Ovary (tissue), 10 donors: ENCODE measurements at places on chromosomes 7 and 10. TPM values are rescaled to one million over a fixed set of nuclear protein-coding genes. Genes with fewer than 3 reads are reported as not detected.

C10orf67 gene
- polyA plus RNA-seq, result 0.25 TPM

RADIL gene
- 2.8 TPM for polyA plus RNA-seq

TACC2 gene
- 6.1 TPM for polyA plus RNA-seq

LRRN3 gene
- polyA plus RNA-seq, result 1.1 TPM

FEZF1 gene
- polyA plus RNA-seq, result not detected

CHST3 gene
- polyA plus RNA-seq, result 51.0 TPM

COBL gene
- 2.6 TPM for polyA plus RNA-seq

PDSS1 gene
- polyA plus RNA-seq, result 3.9 TPM

DNA sequence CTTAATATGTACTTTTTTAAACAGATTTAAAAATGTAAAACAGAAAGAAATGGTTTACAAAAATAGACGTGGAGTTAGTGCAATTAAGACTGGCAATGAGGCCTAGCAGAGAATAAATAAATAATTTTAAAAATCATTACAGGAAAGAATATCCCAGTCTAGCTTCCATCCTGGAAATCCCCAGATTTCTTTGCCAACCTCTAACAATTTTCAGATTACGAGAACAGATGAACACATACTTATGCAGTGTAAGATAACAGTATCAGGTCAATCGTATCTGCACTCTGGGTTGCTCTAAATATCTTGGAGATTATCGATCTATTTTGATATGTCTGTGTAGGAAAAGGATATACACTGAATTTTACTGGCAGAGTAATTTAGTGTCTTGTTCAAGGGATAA is 210.5 kb downstream of the SEMA3A start:
- H3K27ac ChIP-seq, result no peak overlapping the region
- no peaks in the 10 kb centered on the region for H3K36me3 ChIP-seq

- H3K4me1 ChIP-seq, result no peaks in the 10 kb centered on the region
- H3K27me3 ChIP-seq, result no peaks in the 10 kb centered on the region
- DNase-seq, result no peak
- H3K27ac ChIP-seq, result no peak overlapping the region
- no peaks in the 10 kb centered on the region for H3K36me3 ChIP-seq
- H3K4me3 ChIP-seq, result no peak overlapping the region
Observed at GRCh38 chr7:106485031-106485551, 175.9 kb downstream of the CCDC71L start.

- H3K4me3 ChIP-seq, result no peak overlapping the region
- no peak overlapping the region for H3K27ac ChIP-seq
- no peak for DNase-seq
- H3K27me3 ChIP-seq, result no peaks in the 10 kb centered on the region
- no peaks in the 10 kb centered on the region for H3K36me3 ChIP-seq
Observed at GRCh38 chr7:15720849-15721471, 34.5 kb upstream of the MEOX2 start.

GRCh38 chr10:130409331-130409730 is 273.1 kb downstream of the GLRX3 start:
- H3K27me3 ChIP-seq, result no peaks in the 10 kb centered on the region
- DNase-seq, result no peak
- no peaks in the 10 kb centered on the region for H3K4me1 ChIP-seq
- no peak overlapping the region for H3K4me3 ChIP-seq

GRCh38 chr10:128473396-128473795 is 347.2 kb upstream of the MKI67 start:
- no peak for DNase-seq
- no peak overlapping the region for H3K4me3 ChIP-seq
- H3K36me3 ChIP-seq, result no peaks in the 10 kb centered on the region
- no peaks in the 10 kb centered on the region for H3K27me3 ChIP-seq
- H3K4me1 ChIP-seq, result no peaks in the 10 kb centered on the region

DNA sequence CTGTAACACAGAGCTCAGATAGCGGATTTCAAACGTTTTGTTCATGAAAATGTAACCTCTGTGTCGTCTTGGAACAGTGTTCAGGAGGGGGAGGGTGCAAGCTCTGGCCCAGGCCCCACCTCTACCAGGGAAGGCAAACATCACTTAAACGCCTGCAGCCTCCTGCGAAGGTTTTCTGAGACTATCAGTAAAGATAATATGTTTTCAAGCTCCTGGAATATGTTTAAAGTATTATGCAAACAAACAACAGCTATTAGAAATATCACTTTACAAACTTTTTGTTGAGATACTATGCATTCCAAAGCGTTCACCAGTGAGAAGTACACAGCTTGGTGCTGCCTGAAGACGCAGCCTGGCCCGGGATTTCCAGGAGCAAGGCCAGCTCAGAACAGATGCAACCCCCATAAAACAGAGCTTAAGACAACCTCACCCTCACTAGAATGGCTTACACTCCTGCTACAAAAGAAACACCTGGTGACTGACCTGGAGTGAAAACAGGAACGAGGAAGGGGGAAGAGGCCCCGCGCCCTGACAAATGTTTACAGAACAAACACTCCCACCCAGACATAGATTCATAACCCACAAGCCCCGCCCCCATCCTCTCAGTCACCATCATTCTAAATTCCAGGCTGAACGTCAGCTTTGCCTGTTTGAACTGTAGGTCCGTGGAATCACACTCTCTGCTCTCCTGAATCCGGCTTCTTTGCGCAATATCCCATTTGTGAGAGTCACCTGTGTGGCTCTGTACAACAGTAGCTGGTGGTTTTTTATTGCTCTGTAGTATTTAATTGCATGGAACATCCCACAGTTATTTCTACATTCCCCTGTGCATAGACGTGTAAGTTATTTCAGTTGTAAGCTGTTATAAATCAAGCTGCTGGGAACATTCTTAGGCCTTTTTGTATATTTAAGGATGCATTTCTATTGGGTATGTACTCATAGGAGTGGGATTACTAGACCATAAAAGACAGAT is 155.0 kb downstream of the PTPRN2 start:
- H3K36me3 ChIP-seq, result no peaks in the 10 kb centered on the region
- no peaks in the 10 kb centered on the region for H3K4me1 ChIP-seq
- no peak overlapping the region for H3K27ac ChIP-seq
- no peaks in the 10 kb centered on the region for H3K27me3 ChIP-seq

DNA sequence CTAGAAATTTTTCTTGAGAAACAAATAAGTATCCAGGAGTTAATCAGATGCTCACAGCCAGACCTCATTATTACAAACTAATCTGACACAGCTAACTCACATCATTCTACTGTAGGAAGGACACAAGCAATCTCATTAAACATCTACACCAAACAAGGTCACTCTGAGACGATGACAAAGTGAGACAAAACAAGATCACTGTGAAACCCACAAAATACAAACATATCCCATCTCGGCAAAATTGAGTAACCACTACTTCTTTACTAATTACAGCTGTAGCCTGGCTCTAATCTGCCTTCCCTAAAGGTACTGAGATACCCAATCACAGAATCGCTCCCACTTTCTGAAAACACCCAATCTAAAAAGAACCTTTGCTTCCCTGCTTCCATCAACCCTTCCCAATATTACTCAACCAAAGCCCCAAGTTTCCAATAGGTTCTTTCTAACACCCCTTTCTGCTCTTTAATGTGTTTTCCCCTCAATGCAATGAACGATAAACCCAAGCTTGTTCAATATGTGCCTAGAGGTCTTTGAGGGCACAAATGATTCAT is 26.9 kb downstream of the CCDC6 start:
- H3K36me3 ChIP-seq, result no peaks in the 10 kb centered on the region
- no peak for DNase-seq
- H3K27ac ChIP-seq, result no peak overlapping the region
- no peak overlapping the region for H3K4me3 ChIP-seq
- peaks cover 4% of the 10 kb centered on the region for H3K4me1 ChIP-seq

GRCh38 chr10:62149621-62150020 is 119.0 kb downstream of the RTKN2 start:
- DNase-seq, result no peak
- H3K4me3 ChIP-seq, result no peak overlapping the region
- H3K27me3 ChIP-seq, result no peaks in the 10 kb centered on the region
- no peaks in the 10 kb centered on the region for H3K36me3 ChIP-seq
- no peaks in the 10 kb centered on the region for H3K4me1 ChIP-seq

- peaks cover 6% of the 10 kb centered on the region for H3K4me1 ChIP-seq
- no peak overlapping the region for H3K27ac ChIP-seq
- H3K4me3 ChIP-seq, result no peak overlapping the region
- H3K27me3 ChIP-seq, result no peaks in the 10 kb centered on the region
- no peaks in the 10 kb centered on the region for H3K36me3 ChIP-seq
Observed at GRCh38 chr10:113379091-113379490, 173.8 kb upstream of the HABP2 start.

GRCh38 chr7:27647046-27647445 is 15.6 kb downstream of the HIBADH start:
- no peak for DNase-seq
- H3K4me1 ChIP-seq, result no peaks in the 10 kb centered on the region
- no peak overlapping the region for H3K27ac ChIP-seq
- no peaks in the 10 kb centered on the region for H3K27me3 ChIP-seq
- H3K4me3 ChIP-seq, result no peak overlapping the region

GRCh38 chr7:4066206-4066605 is 615.9 kb upstream of the FOXK1 start:
- H3K36me3 ChIP-seq, result no peaks in the 10 kb centered on the region
- no peaks in the 10 kb centered on the region for H3K4me1 ChIP-seq
- H3K27me3 ChIP-seq, result no peaks in the 10 kb centered on the region
- DNase-seq, result no peak

DNA sequence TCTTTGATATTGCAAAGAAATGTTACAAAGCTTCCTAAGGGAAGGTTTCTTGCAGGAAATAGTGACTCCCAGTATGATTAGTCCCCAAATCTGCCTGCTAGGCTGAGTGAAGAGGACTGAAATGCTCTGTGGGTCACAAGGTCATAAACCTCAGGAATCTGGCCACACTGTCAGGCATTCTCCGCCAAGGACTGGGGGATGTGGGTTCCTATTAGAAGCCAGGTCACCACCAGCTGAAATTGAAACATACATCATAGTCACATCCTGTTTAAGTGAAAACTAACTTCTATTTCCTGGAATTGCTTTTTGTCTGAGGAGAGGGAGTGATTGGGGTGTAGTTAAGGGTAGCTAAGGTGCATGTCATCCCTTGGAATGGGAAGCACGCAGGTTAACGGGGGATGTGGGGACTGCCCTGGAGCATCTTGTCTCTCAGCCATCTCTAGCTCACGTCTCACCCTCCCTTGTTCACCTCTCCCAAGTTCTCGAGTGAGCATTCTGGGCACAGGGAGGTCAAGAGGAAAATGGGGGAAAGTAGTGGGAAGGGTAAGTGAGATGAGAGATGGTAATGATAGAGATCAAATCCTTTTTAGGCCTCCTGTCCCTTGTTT is 12.0 kb upstream of the GSAP start:
- no peaks in the 10 kb centered on the region for H3K36me3 ChIP-seq
- H3K27ac ChIP-seq, result no peak overlapping the region
- no peak overlapping the region for H3K4me3 ChIP-seq
- no peak for DNase-seq
- H3K4me1 ChIP-seq, result no peaks in the 10 kb centered on the region
- H3K27me3 ChIP-seq, result no peaks in the 10 kb centered on the region
